Breast epithelium (tissue), 4 donors: ENCODE measurements at places on chromosomes 2 and 18.

DNA sequence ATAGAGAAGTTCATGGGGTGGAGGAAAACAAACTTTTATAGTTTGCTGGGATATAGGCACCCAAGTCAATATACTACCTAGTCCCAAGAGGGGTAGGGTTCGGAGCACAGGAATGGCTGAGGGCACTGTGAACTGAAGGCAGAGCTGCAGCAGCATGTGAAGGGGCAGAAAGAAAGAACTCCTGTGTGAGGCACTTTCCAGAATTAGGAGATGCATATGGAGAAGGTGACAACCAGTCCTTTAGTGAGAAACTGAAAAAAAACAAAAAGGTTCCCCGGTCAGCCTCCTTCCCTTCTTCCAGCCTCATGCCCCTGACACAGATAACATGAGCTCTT, 429.1 kb downstream of the DSC3 start:
- DNase-seq = no peak

DNA sequence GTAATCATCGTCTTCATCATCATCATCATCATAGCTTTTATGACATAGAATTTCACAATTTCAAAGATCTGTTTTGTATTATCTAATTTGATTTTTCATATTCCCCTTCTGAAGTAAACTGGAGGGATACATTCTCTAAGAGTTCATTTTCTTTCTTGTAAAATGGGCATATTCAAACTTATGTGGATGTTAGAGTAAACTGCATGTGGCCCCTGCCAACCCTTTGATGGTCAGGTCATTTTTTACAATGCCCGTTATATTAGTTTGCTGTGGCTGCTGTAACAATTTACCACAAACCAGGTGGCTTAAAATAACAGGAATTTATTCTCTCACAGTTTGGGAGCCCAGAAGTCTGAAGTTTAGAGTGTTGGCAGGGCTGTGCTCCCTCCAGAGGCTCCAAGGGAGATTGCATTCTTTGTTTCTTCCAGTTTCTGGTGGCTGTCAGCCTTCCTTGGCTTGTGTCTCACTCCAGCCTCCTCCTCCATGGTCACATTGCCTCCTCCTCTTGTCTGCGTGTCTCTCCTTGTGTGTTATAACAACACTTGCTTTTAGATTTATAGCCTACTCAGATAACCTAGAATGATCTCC, 127.5 kb upstream of the MMADHC start:
- no peak for DNase-seq

DNA sequence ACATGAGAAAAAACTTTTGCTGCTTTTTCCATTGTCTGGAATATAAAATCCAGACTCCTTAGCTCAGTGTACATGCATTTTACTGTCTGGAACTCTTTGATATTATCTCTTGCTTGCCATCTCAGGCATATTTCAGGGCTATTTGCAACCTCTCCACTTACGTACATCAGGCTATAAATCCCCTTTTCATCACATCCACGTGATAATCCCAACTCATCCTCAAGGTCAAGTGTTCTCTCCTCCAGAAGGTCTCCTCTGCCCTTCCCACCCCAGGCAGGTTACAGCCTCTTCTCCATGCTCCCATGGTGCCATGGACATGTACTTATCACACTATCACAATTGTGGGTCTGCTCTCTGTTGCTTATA, 202.5 kb upstream of the RBMS1 start:
- DNase-seq = no peak

DNA sequence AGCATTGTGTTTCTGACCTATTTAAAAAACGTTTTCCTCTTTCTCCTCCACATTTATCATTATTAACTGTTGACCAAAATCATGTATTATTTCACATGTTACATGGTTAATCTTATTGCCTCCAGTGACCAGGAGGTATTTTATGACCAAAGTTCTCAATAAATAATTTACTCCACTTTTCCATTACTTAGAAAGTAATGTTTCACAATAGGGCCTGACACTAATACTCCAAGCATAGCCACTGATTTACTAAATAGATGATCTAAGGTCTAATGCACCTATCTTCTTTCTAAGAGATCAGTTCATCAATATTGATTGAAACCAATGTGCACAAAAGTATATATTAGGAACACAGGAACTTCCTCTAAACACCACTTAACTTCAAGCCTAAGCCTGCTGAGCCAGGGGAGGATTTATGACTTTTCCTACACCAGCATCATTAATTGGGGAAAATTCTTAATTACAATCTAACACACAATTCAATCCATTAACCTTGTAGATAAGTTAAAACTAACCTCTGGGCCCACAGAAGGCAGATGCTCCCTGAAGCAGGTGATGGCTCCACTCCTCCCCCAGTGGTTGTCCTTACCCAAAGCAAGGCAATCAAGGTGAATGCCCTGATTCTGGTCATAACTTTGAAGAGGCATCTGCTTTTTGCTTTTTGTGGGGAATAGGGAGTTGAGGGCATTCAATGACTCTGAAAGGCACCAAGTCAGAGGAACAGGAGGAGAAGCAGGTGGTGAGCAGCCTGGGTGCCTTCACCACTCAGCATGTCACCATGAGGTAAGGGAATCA, 33.9 kb downstream of the RBMS1 start:
- DNase-seq = no peak

GRCh38 chr2:47056868-47057686, 98.0 kb downstream of the STPG4 start:
- DNase-seq = no peak

- DNase-seq = no peak
Measured at GRCh38 chr2:134232868-134233727, 20.8 kb upstream of the MGAT5 start.

- DNase-seq = no peak
Measured at GRCh38 chr2:239965318-239965717, 59.8 kb downstream of the NDUFA10 start.

DNA sequence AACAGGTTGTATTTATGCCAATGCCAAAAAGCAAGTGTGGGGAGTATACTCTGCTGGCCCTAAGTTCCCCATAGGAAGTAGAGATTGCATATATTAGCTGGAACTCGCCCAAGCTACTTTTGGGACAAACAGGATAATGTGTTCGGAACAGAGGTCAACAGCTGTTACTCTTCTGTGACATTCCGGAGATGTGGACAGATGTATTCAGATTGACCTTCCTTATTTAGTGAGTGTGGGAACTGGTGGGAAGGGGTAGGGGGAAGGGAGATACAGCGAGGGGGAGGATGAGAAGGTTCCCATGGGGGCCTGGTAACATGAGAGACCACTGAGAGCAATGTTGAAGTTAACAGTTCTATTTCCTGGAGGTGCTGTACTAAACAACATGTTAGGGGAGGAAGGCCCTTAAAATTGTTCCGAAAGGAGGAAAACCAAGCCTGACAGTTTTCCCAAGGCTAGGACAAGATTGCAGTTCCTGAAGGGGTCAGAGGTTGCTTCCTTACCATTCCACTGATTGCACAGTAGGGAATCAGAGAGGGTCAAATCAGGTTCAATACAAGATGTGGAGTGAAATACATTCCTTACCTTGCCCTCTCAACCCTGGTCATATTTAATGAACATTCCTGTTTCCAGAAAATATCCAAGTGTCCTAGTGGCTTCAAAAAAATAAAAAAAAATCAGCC, 14.3 kb upstream of the CD28 start:
- no peak for DNase-seq

DNA sequence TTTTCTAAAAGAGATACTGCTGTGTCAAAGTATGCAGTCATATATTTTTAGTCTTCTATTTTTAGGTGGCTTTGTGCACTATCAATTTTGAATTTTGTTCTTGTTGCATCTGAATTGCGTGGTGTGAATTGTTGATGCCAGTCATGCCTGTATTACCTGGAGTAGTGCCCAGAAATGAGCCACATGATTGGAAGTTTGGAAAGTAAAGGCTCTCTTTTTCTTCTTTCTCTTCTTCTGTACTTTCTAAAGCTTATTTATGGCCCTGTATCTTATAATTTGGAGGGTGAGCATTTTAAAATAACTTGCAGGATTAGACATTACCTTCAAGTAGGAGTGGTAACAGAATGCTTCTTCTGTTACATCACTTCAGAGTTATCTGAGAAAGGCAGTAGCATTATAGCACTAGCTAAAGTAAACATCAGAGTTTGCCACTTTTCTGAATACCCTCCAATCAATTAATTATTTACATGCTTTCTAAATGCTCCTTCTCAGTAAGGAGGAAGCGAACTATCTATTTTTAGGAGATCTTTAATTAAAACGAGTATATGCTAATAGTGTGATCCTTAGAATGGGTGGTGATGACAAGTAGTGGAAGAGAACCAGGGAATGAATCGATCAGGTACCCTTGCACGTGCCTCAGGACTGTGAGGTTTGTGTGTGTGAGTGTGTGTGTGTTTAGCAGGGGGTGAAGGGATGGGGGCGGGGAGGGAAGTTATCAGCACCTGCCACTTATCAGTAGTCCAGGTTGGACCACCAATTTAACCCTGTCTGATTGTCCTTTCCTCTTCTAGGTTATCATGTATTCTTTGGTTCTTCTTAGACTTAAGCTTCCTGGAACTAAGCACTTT, 112.5 kb downstream of the MAP3K20 start:
- no peak for DNase-seq

DNA sequence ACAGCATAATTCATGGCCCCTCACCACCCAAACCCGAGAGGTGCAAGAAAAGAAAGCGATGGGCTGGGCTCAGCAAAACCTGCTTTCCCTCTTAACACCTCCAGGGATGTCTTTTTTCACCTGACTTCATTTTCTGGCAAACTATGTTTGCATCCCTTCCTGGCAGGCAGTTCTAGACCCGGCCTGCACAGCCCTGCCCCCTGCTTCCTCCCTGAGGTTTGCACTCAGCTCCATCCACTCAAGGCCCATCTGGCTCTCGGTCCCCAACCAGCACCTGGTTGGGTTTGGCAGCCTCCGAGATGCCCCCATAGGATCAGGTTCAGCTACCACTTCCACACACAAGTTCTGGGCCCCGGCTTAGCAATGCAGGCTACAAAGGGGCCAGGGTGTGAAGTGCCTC, 185.7 kb downstream of the SMAD7 start:
- DNase-seq = no peak

GRCh38 chr2:197538412-197538811, 22.5 kb downstream of the MOB4 start:
- no peak for DNase-seq

GRCh38 chr18:7720395-7720794, 153.3 kb downstream of the PTPRM start:
- DNase-seq = no peak

DNA sequence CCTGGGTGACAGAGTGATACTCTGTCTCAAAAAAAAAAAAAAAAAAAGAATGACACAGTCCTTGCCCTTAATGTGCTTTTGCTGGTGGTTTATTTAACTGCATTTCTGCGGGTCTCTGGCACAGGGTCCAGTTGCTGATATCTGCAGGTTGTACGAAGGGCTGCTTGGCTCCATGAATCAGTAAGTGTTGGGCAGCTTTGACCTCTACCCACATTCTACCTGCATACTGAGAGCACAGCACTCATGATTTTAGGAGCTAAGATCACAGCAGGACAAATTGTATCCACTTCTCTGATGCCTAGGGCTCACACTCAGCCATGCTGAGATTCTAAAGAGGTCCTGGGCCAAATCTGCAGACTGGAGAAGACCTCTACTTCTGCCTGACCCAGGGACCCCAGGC, 119.4 kb upstream of the MYCN start:
- DNase-seq = no peak

- DNase-seq = peak; percentile 46
Measured at GRCh38 chr2:66495788-66496640, 61.1 kb downstream of the MEIS1 start.

- no peak for DNase-seq
Measured at GRCh38 chr2:7392076-7392787, 475.0 kb downstream of the RNF144A start.

DNA sequence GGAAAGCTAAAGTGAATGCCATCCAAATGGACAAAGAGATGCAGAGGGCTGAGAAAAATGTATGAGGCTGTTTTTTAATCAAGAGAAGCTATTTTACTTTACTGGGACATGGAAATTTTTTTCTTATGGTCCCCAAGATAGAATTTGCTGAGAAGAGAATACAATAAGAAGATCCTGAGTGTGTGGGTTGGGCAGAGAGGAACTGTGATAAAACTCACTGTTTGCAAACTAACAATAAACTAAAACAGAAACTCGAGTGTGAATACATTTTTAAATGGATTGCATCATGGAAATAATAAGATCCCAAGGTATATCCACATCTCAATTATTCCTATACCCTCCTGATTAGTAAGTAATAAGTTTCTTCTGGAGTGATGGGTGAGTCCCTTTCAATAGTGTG, 4.4 kb downstream of the NEB start:
- DNase-seq = no peak

GRCh38 chr18:78073275-78073674, 823.6 kb downstream of the GALR1 start:
- DNase-seq = no peak

- DNase-seq = no peak
Measured at GRCh38 chr2:60492548-60492947, 60.9 kb downstream of the BCL11A start.

DNA sequence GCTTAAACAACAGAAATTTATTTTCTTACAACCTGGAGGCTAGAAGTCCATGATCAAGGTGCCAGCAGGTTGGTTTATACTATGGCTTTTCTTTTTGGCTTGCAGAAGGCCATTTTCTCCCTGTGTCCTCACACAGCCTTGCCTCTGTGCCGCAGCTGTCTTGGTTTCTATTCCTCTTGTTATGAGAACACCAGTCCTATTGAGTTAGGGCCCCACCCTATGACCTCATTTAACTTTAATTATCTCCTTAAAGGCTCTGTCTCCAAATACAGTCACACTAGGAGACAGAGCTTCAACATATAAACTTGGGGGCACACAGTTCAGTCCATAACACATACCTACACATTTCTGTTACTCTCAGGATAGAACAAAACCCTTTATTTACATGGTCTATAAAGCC, 17.3 kb upstream of the RHOB start:
- DNase-seq = no peak

- no peak for DNase-seq
Measured at GRCh38 chr2:239022437-239023260, 174.8 kb downstream of the TWIST2 start.

DNA sequence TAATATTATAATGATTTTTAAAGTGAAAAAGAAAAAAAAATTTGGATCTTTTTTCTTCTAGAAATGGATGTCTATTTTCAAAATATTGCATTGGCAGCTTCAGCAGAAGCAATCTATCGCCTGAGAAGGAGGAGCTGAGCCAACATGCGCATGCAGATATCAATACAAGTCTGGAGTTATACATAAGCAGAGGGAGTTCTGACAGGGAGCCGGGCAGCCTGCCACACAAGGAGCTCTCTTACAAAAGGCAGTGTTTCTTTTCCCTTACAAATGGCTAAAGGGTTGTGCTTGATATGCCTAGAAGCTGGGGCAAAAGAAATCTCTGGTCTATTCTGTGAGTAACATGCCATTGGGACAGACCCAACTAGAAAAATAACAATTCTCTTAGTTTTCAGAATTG, 291.9 kb upstream of the TRIB2 start:
- DNase-seq = no peak

DNA sequence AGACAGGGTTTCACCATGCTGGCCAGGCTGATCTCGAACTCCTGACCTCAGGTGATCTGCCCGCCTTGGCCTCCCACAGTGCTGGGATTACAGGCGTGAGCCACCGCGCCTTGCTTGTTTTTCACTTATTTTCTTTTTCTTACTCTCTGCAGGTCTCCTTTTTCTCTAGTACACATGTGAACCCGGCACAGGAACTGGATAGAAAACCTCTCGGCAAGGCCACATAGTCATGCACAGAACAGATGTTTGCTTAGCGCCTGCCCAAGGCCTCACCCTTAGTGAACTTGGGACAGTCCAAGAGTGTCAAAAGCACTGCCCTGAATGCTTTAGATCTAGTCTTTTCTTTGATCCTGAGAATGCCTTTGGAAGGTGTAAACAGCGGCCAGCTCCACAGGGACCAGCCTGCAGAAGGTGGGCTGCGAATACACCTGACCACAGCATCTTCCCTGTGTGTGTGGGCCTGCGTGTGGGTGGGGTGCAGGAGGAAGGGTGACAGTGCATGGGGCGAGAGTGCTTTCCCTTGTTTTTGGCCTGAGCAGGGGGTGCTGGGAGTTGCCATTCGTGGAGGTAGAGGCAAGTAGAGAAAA, 27.0 kb downstream of the IMPA2 start:
- no peak for DNase-seq
